ENCODE measurements at places on chromosomes 3 and 15.

DNA sequence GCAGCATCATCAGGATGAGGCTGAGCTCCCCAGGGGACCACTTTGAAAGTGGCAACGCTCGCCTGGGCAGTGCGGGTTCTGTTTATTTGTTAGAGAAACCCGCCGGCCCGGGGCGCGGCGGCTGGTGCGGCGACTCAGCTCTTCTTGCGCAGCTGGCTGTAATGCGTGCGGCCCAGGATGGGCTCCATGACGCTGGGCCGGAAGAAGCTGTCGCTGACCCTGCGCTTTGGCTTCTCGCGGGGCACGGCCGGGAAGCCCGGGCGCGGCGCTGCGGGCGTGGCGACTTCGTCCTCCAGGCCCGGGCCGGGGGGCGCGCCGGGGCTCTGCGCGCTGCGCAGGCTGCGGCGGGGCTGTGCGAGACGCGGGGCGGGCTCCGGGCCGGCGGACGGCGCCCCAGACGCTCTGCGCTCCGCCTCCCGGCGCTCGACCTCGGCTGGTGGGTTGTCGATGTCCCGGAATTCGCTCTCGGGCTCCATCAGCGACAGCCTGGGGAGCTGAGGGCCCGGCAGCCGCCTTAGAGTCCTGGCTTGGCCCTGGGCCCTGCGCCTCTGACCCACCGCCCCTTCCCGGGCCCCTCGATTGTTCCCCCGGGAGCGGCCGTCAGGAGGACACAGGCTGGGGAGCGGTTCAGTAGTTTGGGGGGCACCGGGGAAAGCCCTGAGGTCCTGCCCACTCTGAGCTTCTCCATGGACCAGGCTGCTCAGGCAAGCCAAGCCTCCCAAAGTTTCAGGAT is 10.3 kb upstream of the KIF7 start:
- DNase-seq: no peak

GRCh38 chr15:64562003-64562640 is 101.7 kb downstream of the ZNF609 start:
- DNase-seq: peak; percentile 41

DNA sequence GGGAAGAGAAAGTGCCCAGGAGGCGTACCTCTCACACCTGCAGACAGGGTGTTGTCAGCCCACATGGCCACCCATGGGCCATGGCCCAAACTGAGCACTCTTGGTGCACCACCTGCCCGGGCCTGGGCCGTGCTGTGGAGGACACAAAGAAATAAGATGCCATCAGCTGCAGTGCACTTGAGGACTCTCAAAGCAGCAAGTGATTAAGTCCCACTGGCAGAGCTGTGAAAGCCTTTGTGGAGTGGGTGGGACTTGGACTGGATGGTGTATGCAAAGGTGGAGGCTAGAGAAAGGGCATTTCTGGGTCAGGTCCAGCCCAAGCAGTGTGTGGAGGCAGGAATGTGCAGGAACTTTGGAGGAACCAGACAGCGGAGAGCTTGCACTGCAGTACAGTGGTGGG is 122.3 kb downstream of the MEGF11 start:
- no peak for DNase-seq

- DNase-seq: no peak
Observed at GRCh38 chr3:127131424-127132170, 61.3 kb upstream of the PRR23E start.

GRCh38 chr3:197000211-197000610 is 29.4 kb downstream of the MELTF start:
- no peak for DNase-seq

DNA sequence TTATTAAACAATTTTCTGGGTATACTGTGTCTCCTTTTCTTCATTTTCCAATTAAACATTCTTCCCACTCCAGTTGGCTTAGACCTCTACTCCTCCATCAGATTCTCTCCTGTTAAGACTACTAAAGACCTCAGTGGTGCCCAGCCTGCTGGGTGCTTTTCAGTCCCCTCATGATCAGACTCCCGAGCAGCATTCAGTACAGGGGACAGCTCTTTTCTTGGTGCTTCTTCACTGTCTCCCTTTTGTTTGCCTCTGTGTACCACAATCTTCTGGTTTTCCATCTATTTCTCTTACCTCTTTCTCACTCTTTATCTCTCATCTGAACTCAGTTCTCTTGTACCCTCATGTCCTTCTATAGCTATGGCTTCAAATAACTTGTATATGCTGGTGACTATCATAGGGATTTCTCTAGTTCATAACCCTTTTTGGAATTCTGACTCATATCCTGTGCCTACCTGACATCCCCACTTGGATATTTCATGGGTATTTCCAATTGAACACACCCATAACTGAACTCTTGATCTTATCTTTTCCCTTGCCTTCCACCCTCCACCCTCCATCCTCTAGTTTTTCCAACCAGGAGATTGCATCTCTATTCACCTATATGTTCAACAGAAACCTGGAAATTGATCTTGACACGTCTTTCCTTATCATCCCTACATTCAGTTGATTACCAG is 55.6 kb upstream of the ABHD10 start:
- DNase-seq: no peak

GRCh38 chr3:130242850-130243569 is 102.5 kb upstream of the COL6A5 start:
- peak; percentile 9 for DNase-seq

- no peak for DNase-seq
Observed at GRCh38 chr3:142896201-142896755, 7.4 kb upstream of the PCOLCE2 start.

DNA sequence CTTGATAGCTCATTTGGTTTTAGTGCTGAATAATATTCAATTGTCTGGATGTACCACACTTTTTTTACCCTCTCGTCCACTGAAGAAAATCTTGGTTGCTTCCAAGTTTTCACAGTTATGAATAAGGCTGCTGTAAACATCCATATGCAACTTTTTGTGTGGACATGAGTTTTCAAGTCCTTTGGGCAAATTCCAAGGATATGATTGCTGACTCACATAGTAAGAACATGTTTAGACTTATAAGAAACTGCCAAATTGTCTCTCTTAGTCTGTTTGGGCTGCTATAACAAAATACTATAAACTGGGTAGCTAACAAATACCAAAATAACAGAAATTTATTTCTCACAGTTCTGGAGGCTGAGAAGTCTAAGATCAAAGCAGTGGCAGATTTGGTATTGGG is 59.5 kb upstream of the TNFSF10 start:
- DNase-seq: no peak

GRCh38 chr15:59152694-59153450 is 47.9 kb downstream of the CCNB2 start:
- no peak for DNase-seq

DNA sequence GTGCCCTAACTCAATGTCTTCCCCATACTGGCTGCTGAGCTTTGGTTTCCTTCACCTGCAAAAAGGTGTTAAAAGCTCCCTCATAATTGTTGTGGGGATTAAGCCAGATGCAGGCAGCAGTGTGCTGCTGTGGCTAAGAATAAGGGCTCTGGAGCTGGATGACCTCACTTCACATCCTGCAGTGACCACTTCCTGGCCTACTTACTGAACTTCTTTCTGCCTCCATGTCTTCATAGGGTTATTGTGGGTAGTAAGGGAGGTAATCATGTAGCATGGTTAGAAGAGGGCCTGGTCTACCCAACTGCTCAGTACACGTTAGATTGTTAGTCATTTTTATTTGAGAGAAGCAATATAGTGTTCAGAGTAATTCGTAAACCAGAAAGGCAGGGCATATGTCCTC is 18.4 kb downstream of the GYG1 start:
- DNase-seq: no peak

DNA sequence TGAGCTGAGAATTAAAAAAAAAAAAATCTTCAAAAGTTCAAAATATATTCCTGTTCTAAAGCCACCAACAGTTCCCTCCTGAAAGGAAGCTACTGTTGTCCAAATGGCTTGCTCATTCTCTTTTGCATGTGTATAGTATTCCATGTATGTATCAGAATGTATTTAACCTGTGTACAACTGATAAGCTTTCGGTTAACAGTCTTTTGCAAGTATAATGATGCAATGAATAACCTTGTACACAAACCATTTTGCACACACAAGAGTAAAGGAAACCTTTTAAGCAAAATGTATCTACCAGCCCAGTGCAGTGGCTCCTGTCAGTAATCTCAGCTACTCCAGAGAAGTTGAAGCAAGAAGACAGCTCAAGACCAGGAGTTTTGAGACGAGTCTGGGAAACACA is 32.6 kb downstream of the TOPBP1 start:
- no peak for DNase-seq

- no peak for DNase-seq
Observed at GRCh38 chr3:161239700-161240099, 18.6 kb downstream of the NMD3 start.

DNA sequence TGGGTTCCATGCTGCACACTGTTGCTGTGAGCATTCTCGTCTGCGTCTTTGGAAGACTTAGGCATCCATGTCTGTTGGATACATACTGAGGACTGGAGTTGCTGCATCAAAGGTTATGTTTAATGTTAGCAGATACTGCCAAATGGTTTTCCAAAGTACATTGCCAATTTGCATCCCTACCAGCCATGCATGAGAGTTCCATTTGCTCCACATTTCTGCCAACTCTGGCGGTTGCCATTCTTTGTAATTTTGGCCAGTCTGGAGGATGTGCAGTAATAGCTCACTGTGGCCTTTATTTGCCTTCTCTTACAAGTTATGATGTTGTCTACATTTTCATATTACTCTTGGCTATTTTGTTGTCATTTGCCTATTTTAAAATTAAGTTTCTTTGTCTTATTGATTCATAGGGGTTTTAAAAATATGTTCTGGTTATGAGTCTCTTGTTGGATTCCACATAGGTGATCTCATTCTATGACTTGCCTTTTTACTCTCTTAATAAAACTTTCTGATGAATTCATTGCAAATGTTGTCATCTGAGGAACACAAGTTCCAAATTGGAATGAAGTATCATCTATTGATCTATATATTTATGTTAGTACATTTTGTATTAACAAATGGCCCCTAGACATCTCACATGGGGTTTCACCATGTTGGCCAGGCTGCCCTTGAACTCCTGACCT is 42.1 kb downstream of the FBLN2 start:
- no peak for DNase-seq

- DNase-seq: no peak
Observed at GRCh38 chr15:92602267-92602593, 53.3 kb downstream of the FAM174B start.

GRCh38 chr15:34043813-34044212 is 4.8 kb upstream of the AVEN start:
- no peak for DNase-seq

- no peak for DNase-seq
Observed at GRCh38 chr3:9110316-9110715, 139.1 kb downstream of the SRGAP3 start.

- DNase-seq: no peak
Observed at GRCh38 chr3:95394286-95394685, 1331.4 kb downstream of the NSUN3 start.

DNA sequence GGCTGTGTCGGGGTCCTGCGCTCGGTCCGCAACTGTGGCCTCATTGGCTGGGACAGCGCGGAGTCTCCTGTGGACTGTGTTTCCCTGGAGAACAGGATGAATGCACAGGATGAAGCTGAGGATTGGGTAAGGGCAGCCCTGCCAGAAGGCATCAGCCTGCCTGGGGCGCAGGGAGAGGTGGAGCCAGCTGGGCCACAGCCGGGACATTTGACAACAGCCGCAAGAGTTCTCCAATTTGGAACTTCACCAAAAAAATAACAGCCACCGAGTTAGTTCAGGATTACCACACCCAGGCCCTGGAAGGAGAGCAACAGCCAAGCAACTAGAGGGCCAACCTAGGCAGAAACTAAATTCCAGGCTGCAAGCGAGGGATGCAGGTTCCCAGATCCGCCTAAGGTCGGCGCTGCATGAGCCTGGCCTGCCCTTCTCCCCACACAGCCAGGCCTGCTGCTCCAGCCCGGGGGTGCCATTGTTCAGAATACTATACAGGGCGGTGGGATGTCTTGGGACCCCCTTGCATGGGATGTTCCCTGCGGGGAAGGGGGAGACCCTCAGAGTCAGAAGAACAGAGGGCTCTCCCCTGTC is 229.3 kb downstream of the OCA2 start:
- DNase-seq: no peak

DNA sequence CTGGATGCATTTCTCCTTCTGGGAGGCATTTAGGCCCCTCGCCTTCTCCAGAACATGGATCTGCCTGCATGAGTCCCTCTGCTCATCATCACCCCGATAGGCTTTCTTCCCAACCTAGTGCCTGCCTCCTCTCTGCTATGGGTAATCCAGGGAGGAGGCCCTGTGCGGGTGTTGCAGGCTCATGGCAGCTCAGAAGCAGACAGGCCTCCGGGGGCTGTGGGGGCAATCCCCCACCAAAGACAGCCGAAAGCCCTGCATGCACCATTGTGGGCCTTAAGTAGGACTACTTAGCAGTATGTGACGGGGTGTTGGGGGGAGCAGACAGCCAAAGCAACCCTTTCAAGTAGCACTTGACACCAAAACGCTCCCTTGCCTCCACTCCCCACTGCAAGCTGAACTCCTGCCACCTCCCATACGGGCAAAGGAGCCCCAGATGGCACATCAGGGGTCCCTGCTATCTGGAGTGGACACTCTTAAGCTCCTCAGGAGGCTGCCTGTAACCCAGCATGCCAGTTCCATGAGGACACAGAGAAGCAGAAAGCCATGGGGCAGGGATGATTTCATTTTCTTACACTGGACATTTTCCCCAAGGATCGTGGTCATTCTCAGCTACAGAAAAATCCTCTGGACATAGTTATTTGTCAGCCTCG is 98.8 kb upstream of the HACD2 start:
- DNase-seq: no peak

GRCh38 chr3:133270631-133271030 is 129.2 kb upstream of the BFSP2 start:
- no peak for DNase-seq

DNA sequence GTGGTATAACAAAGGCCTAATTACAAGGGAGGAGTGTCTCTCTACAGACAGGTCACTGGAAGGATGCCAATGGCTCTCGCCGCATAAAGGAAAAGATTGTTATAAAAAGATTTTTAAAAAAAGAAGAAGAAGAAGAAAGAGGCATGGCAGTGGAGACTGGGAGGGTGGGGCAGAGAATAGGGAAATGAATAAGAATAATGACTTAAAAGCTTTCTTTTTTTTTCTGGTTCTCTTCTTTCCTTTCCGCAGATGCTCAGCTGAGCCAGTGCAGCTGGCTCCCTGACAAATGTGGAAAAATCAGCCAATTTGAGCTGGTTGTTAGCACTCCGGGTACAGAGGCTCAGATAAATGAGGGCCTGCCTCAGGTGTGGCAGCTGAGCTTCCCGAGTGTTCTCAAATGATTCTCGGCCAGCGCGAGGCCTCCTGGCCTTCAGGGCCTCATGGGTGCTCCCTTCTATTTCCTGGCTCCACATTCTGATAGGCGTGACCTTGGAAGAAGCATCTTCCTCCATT is 234.1 kb downstream of the RORA start:
- no peak for DNase-seq

DNA sequence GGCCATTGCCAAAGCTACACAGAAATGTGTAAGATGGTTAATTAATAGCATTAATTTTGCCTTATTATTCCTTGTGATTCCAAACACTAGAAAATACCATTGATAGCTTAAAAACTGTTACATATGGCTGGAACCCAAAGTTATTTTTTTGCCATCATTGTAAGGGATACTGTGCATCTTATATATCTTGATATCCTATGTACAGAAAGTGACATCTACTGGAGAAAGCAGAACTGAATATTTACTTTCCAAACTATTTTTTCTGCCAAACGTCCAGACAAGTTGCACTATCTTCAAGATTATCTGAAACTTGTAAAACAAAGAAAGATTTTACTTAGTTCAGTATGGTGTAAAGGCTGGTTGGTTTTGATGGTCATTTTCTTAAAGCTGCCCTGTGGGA is 33.3 kb upstream of the MEIS2 start:
- DNase-seq: no peak

- DNase-seq: no peak
Observed at GRCh38 chr3:15391007-15391406, 36.3 kb downstream of the METTL6 start.

Data from hematopoietic multipotent progenitor cell treated with erythropoietin and hydrocortisone succinate and interleukin-3 and kit ligand, for 15 days (in vitro differentiated cells).